Activated T-helper 2 cell treated with anti-CD3 and anti-CD28 coated beads, Interferon-gamma antibody, Interleukin-2, Interleukin-4, amounts not matched to agents 10 μg/mL and 5 μg/mL and 100 μg/mL, durations not matched to agents 14 hours and 24 hours and 36 hours (primary cell): ENCODE measurements at places on chromosomes 2 and 18. TPM values are rescaled to one million over a fixed set of nuclear protein-coding genes. Genes with fewer than 3 reads are reported as not detected.

UGT1A5 gene
- not detected in 2 replicates for total RNA-seq

NPAS2 gene
- 4.2 and 5.6 TPM in 2 replicates for total RNA-seq

DDX1 gene
- 100.0 and 111 TPM in 2 replicates for total RNA-seq

RAB6C gene
- not detected in 2 replicates for total RNA-seq

ALLC gene
- not detected in 2 replicates for total RNA-seq

SRBD1 gene
- total RNA-seq: 20.9 and 21.7 TPM in 2 replicates

GRCh38 chr2:167929484-167929883 lies 317.9 kb downstream of the STK39 start:
- peaks cover 11% of the 10 kb centered on the region for H3K27me3 ChIP-seq
- no peak overlapping the region for H3K27ac ChIP-seq
- no peaks in the 10 kb centered on the region for H3K4me1 ChIP-seq

- no peaks in the 10 kb centered on the region for H3K36me3 ChIP-seq
- DNase-seq: no peak
- H3K27ac ChIP-seq: no peak overlapping the region
- H3K4me1 ChIP-seq: no peaks in the 10 kb centered on the region
- H3K27me3 ChIP-seq: no peaks in the 10 kb centered on the region
Measured at GRCh38 chr2:103921161-103921560, 932.8 kb upstream of the POU3F3 start.

GRCh38 chr2:113964436-113964835 lies 74.5 kb downstream of the ACTR3 start:
- DNase-seq: no peak
- H3K4me1 ChIP-seq: peaks cover 12% of the 10 kb centered on the region
- H3K36me3 ChIP-seq: peaks cover 41% of the 10 kb centered on the region
- H3K27me3 ChIP-seq: no peaks in the 10 kb centered on the region

- no peaks in the 10 kb centered on the region for H3K36me3 ChIP-seq
- H3K4me1 ChIP-seq: no peaks in the 10 kb centered on the region
- H3K4me3 ChIP-seq: no peak overlapping the region
- no peak overlapping the region for H3K27ac ChIP-seq
- DNase-seq: no peak
Measured at GRCh38 chr18:35185771-35186170, 55.1 kb upstream of the ZNF397 start.

- H3K4me1 ChIP-seq: no peaks in the 10 kb centered on the region
- no peak overlapping the region for H3K27ac ChIP-seq
- H3K4me3 ChIP-seq: no peak overlapping the region
Measured at GRCh38 chr2:177812713-177813396, 259.7 kb downstream of the PDE11A start.

DNA sequence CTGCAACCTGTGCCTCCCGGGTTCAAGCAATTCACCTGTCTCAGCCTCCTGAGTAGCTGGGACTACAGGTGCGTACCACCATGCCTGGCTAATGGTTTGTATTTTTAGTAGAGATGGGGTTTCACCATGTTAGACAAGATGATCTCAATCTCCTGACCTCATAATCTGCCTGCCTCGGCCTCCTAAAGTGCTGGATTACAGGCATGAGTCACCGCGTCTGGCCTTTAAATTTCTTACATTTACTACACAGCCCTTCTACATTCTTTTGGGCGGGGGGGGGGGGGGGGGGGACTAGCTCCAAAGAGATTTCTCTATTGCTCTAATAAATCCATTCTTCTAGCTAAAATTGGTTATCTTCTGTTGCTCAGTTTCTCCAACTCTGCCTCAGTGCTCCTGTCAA lies 964.9 kb upstream of the ACVR2A start:
- H3K36me3 ChIP-seq: no peaks in the 10 kb centered on the region
- no peak overlapping the region for H3K27ac ChIP-seq
- no peaks in the 10 kb centered on the region for H3K4me1 ChIP-seq
- no peak overlapping the region for H3K4me3 ChIP-seq
- DNase-seq: no peak
- H3K27me3 ChIP-seq: no peaks in the 10 kb centered on the region

- no peak overlapping the region for H3K27ac ChIP-seq
- no peaks in the 10 kb centered on the region for H3K4me1 ChIP-seq
- no peaks in the 10 kb centered on the region for H3K36me3 ChIP-seq
- H3K4me3 ChIP-seq: no peak overlapping the region
Measured at GRCh38 chr2:10504370-10504993, 56.4 kb upstream of the ODC1 start.

DNA sequence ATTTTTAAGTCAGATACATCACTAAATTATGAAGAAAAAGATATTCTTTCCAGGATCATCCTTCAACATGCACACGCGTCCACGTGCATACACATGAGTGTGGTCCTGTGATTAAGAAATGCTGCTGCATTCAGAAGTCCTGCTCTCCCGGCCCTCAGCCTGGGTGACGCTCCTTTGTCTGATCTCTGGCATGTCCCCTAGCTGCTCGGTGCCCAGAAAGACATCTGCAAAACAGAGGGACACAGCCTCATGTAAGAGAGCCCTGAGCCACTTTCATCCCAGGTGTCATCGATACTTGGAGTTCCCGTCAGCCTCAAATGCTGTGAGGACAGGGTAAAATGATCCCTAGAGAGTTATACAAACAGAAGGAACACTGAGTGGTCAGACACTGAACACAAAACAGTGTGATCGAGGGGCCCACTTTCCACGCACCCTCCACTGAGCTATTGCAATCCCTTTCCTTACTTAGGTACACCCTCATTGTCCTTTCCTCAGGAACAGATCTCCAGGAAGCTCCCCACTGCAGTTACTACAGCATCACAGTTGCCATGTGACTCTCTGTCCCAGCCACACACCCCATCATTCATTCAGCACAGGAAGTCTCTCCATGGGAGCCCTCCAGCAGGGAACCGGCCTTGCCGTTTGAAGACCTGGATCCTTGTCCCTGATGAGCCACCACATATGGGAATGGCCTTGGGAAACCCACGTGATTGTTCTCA lies 32.1 kb downstream of the CRACDL start:
- no peaks in the 10 kb centered on the region for H3K36me3 ChIP-seq
- peak; percentile 5 for DNase-seq
- peaks cover 10% of the 10 kb centered on the region for H3K4me1 ChIP-seq
- no peak overlapping the region for H3K4me3 ChIP-seq

DNA sequence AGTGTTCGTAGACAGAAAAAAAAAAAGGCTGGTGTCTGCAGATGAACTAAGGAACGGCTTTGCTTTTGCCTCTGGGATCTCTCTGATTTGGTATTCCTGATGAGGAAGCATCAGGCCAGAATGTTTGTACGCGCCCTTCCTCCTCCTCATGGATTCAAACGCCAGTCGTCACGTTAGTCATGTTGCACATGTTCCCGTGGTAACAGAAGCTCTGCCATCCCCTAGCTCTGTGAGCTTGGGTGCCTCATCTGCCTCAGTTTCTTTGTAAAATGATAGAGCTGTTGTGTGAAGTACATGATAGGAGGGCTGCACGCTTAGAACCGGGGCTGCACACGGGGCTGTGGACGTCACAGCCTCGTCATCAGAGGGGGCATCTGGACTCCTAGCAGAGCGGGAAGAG lies 47.0 kb downstream of the TSHZ1 start:
- no peak overlapping the region for H3K4me3 ChIP-seq
- no peaks in the 10 kb centered on the region for H3K36me3 ChIP-seq

DNA sequence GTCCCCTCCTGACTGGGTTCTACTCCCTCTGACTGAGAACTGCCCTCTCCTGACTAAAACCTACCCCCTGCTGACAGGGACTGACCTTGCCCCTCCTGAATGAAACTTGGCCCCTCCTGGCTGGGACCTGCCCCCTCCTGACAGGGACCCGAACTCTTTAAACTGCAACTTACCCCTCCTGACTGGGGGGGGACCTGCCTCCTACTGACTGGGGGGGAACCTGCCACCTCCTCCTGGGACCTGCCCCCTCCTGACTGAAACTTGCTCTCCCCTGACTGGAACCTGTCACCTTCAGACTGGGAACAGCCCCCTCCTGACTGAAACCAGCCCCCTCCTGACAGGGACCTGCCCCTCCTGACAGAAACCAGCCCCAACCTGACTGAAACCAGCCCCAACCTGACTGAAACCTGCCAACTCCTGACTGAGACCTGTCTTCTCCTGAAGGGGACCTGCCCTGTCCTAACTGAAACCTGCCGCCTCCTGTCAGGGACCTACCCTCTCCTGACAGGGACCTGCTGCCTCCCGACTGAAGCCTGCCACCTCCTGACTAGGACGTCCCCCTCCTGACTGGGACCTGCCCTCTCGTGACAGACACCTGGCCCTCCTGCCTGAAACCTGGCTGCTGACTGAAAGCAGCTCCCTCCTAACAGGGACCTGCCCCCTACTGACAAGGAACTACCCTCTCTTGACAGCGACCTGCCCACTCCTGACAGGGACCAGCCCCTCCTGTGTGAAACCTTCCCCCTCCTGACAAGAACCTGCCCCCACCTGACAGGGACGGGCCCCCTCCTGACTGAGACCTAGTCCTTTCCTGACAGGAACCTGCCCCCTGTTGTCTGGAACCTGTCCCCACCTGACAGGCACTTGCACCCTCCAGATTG lies 87.1 kb downstream of the PXDN start:
- H3K4me1 ChIP-seq: no peaks in the 10 kb centered on the region
- DNase-seq: no peak
- no peak overlapping the region for H3K4me3 ChIP-seq
- no peak overlapping the region for H3K27ac ChIP-seq
- H3K36me3 ChIP-seq: no peaks in the 10 kb centered on the region

GRCh38 chr2:134845719-134846118 lies 7.3 kb downstream of the ACMSD start:
- no peaks in the 10 kb centered on the region for H3K4me1 ChIP-seq
- no peaks in the 10 kb centered on the region for H3K36me3 ChIP-seq
- no peak for DNase-seq
- no peak overlapping the region for H3K27ac ChIP-seq
- H3K27me3 ChIP-seq: peaks cover 1% of the 10 kb centered on the region
